MCF 10A (cell line): ENCODE measurements at places on chromosomes 2 and 18.

DNA sequence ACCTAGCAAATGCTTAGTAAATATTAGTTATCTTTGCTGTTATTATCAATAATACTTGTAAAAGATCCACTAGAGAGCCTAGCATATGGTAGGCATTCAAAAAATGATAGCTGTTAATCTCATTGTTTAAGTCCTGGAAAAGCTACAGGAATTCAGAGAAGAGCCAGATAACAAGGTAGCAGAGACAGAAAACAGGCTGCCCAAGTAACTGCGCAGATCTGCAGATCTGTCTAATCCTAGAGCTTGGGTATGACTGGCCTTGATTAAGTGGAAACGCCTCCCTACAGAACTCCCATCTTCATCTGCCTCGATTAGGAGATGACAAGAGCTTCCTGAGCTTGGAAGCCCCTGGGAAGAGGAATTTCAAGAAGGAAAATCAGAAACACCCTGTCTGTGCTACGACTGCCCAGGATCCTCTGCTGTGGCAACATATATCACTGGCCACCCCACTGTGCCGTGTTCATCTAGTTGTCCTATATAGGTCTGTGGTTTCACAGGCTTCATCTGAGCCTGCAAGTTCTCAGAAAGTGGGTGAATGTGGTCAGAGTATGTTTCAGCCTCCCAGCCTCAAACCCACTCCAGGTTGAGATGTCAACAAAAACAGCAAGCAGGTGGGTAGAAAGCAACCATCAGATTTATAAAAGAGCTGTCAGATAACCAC is 151.5 kb upstream of the PKDCC start:
- no peak for DNase-seq

DNA sequence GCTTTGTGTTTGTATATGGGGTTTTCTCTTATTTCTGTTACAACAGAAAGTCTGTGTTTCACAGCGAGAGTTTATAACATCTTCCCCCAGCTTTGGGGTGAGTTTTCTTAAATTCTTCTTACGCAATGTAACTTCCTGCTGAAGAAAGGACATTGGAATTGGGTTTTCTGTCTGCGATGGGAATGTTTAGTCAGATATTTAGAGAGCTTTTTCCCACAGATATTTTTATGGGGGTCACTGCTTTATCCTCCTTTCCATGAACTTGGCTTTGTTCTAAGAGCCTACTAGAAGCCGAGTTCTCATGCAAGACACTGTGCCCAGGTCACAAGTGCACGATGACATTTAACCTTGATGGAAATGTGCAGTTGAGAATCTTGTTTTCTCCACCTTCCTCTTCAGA is 22.1 kb downstream of the B3GNT2 start:
- DNase-seq = peak; percentile 44

GRCh38 chr2:184610891-184611290 is 12.6 kb downstream of the ZNF804A start:
- DNase-seq = no peak

GRCh38 chr18:61172624-61173023 is 160.6 kb upstream of the CDH20 start:
- no peak for DNase-seq

DNA sequence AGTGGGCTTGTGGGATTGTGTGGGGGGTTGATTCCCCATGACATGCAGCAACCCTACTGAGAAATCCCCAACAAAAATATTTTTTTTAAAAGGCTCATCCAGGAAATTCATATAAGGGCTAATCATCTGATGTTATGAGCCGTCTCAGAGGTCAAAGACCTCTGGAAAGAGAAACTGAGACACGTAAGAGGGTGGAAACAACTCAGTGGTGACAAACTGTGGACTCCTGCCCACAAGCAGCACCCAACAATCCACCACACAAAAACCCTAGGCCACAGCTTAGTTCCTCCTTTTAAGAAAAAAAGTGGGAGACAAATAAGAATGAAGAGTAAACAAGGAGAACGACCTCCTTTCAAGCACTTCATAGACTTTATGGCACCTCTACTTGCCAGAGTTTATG is 1096.1 kb upstream of the NRXN1 start:
- DNase-seq = no peak

GRCh38 chr2:25817630-25818029 is 60.7 kb downstream of the ASXL2 start:
- DNase-seq = no peak

- DNase-seq = no peak
These were observed 32.9 kb downstream of the TPRKB start for GRCh38 chr2:73704285-73704684.

DNA sequence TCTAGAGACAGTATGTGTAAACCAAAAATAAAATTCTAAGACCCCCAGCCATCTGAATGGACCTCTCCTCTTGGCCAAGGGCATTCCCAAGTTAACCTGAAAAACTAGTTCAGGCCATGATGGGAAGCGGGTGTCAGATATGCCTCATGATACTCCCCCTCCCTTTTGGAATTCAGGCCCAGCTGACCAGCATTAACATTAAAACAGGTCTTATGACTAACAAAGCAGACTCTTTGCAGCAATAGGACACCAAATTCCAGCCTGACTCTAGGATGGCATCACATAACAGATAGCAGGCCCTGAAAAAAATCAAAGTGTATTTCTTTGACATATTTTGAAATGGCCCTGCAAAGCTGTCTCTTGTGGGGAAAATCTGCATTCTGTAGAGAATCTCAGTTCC is 73.3 kb upstream of the L3MBTL4 start:
- no peak for DNase-seq

DNA sequence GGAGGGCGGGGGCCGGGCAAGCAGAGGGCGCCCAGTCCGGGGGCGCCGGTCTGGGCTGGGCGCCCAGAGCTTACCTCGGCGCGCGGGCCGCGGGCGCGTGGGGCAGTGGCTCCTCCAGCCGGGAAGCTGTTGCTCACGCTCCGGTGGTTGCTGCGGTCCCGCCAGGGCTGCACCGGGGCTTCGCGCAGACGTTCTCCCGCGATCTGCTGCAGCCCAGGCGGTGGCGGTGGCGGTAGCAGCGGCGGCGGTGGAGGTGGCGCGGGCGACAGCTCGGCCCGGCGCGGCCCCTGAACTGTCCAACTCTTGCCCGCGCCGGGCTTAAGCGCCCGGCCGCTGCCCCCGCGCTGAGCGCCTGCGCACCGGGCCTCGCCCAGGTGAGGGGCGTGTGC is 391 bp downstream of the ZNF385B start:
- DNase-seq = no peak

- peak; percentile 0 for DNase-seq
These were observed 1027.9 kb upstream of the FAM98A start for GRCh38 chr2:34627003-34627402.
